ENCODE measurements at places on chromosomes 6 and 20. TPM values are rescaled to one million over a fixed set of nuclear protein-coding genes. Genes with fewer than 3 reads are reported as not detected.

- peak; percentile 26 for DNase-seq
Observed at GRCh38 chr20:36275441-36276189, 30.5 kb upstream of the DLGAP4 start.

DNA sequence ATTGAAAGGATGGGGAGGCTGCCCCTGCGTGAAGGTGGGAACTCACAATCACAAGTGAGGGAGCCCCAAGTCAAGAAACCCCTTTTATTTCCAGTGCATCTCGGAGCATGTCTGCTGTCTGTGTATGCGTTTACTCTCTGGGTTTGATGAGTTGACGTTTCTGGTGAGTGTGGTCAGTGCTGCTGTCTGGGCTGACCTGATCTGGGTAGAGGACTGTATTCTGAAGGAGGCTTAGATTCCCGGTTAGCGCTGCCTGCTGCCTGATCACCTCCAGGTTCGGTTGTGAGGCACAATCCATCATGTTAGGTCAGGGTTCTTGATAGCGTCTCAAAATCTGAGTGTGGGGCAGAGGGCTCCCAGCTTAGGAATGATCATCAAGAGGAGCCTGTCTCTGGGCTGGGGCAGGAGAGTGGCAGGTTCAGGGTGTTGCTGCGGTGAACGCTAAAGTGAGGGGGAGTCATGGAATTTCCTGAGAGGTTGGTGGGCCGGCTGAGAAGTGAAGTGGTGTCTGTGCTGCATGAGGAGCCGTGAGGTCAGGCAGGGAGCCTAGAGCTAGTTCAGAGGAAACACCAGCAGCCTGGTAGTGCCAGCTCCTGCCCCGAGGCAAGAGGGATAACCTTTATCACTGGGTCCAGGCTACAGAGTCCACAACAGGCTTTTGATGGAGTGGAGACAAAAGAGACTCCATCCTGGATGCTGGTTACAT lies 225.3 kb upstream of the CST7 start:
- DNase-seq = no peak

DNA sequence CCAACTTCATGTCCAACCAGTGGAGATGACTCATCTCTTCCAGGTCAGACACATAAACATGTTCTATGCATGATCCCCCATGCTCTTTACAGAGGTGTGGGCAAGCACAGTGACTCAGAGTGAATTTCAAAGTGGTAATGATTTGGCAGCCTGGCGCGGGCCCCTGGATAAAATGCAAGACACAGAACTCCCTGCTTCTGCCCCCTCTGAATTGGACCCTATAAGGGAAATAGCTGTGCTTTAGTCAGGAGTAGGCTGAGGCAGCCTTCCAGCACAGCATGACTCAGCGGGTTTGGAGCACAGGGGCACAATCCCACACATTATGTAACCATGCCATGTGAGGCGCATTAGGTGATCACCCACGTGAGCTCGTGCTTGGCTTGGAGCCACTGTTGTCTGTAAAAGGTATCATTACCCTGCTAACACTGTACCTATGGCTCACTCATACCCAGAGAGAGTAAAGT lies 127.4 kb downstream of the C6orf118 start:
- DNase-seq = no peak

The CST7 gene
- total RNA-seq = 0.66 TPM

Measured in sigmoid colon (tissue), 7 donors.